Activated CD4-positive, alpha-beta T cell treated with anti-CD3 and anti-CD28 coated beads, Interleukin-2, amount 50 U/mL, for 48 hours (primary cell): ENCODE measurements at places on chromosomes 4 and X.

GRCh38 chrX:112085149-112085548 lies 2.6 kb upstream of the TRPC5 start:
- DNase-seq, result no peak

- DNase-seq, result no peak
Observed at GRCh38 chrX:16718824-16719333, 533 bp upstream of the SYAP1 start.

DNA sequence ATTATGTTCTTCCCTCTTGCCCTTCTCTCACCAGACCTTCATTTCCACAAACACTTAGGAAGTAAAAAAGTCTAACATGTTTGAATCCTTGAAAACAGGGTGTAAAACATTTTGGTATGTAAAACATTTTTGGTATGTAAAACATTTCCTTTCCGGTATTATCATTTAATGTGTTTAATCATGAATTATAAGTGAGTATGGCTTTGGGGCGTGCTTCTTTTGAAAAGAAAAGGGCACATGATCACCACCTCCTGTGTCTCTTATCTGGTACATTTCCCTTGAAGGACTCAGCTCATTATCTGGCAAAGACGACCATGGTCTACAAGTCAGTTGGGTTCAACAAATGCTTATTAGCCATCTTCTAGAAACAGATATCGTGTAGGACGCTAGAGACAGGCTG lies 283.6 kb downstream of the FRMPD4 start:
- no peak for DNase-seq

- no peak for DNase-seq
Observed at GRCh38 chrX:119105826-119106225, 21.8 kb downstream of the KIAA1210 start.

DNA sequence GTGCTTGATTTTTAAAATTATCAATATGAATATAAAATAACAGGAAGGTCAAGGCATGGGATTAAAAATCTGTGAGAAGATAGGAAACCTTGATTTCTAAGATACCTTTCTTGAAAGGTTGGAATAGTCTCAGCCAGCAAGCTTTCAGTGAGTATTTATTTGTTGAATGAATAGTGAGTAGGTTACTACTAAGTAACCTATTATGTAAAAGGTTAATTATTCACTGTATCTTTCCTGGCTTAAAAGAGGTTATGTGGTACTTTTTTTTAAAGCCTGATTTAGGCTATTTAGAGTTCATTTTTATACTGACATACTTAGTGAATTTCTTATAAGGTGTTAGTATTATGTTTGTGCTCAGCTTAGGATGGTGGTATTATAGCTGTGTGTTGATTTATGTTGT lies 123.5 kb downstream of the PTPN13 start:
- DNase-seq, result no peak

- DNase-seq, result no peak
Observed at GRCh38 chrX:23939203-23939602, 31.4 kb downstream of the CXorf58 start.

GRCh38 chr4:165016971-165017370 lies 14.8 kb upstream of the TRIM60 start:
- no peak for DNase-seq

DNA sequence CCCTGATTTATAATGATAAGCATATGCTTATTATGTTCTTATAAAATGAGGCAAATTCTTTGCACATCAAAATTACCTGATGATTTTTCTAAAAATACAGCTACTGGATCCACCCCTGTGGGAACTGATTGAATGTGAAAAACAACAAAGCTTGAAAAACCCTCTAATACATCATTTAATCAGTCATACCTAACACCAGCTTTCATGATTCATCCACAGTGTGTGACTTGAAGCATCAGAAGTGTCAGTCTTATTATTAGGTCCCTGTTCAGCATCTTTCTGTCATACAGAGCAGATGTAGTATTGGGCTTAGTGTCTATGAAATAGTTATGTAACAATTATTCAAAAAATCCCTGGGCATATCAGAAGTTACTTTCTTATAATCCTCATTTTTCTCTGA lies 671.3 kb upstream of the GALNT7 start:
- DNase-seq, result no peak

GRCh38 chr4:76449362-76449767 lies 14.3 kb downstream of the SHROOM3 start:
- no peak for DNase-seq

DNA sequence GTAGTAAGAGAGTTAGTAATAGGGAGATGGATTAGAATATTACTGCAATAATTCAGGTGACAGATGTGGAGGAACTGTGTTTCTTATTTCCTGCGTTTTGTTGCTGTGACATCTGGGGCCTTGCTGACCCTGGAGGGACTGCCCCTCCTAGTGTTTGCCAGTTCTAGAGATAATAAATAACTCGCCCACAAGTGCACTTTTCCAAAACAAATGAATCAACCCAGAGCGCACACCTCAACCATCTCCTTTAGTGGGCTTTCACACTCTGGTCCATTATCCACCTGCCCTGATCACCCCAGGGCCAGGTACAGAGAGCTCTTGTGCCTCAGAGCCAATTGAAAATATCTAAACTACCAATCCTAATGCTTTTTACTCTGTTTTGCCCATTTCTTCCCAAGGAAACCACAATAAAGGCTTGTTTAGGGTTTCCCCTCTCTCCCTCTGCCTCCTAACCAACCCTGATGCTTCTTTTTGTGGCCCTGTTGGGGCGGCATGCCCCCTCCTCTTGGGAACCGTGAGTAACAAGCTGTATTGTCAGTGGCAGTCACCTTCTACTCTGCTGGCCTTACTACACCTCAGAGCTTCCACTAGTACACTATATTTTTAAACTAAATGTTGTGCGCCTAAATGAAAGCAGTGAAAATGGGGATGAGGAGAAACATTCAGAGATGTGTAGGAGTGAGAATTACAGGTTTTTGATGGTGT lies 270.5 kb downstream of the TENM3 start:
- no peak for DNase-seq

GRCh38 chr4:95541094-95541493 lies 7.7 kb downstream of the UNC5C start:
- DNase-seq, result no peak

- DNase-seq, result no peak
Observed at GRCh38 chr4:95546221-95546620, 2.6 kb downstream of the UNC5C start.

DNA sequence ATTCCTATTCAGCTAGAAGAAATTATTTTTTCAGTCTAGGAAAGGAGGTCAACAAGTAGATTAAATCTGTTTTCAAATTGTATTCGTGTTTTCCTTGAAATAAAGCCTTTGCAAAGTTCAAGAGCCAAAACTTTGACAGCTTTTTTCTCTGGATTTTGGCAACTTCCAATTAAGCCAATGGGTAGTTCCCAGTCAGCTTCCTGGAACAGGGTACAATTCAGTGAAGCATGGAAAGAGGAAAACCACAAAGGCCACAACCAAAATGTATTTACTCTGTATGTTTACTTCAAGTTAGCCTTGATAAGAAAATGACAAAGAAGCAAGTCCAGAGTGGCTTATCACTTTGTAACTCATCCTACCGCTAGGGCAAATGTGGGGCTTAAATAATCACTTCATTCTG lies 188.6 kb downstream of the COMMD8 start:
- no peak for DNase-seq

DNA sequence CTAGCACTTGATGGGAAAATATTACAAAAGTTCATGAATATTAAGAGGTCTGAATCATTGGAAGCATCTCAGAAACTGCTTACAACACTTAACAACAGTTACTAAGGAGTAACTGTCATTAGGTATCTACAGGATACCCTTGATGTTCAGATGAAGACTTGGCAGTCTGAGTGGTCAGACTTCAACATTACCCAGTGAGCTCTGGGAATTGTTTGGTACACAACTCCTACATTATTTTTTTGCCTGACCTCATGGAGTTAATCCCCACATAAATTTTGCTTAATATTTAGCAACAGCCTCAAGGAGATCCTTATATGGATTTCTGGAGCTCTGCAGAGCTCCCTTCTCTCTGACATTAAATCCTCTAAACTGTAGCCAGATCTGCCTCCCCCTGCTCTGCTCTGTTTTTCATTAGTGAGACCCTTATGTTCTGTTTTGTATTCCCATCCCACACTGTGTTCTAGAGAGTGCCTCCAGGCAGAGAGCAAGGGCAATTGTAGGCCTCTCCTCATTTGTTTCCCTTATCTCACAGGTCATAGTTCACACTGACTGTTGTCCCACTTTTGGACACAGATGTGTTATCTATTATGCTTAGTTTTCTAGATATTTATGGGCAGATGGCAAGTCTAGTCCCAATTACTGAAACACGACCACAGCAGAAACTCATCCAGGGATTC lies 368.8 kb downstream of the GASK1B start:
- no peak for DNase-seq

GRCh38 chr4:7540206-7540605 lies 105.5 kb upstream of the PSAPL1 start:
- DNase-seq, result no peak

- DNase-seq, result no peak
Observed at GRCh38 chrX:9955506-9955905, 11.7 kb upstream of the CLDN34 start.

- no peak for DNase-seq
Observed at GRCh38 chr4:147343692-147344091, 137.2 kb upstream of the EDNRA start.

GRCh38 chrX:53383376-53384076 lies 38.9 kb downstream of the SMC1A start:
- no peak for DNase-seq

DNA sequence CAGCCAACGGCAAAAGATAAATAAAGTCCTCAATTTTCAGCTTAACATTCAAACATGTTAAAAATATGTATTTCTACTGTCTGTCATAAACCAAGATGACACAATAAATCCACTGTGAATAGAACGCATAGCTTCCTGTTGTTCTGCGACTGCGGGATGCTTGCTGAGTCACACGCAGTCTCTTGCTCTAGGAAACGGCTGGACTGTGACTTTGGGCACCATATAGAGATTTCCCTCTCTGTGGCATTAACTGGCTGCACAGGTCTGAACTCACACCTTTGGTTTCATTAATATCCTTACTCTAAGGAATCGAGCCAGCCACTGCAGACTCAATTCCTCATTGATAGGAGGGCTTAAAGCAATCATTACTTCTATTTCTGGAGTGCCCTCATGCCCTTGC lies 8.4 kb downstream of the BEND4 start:
- DNase-seq, result no peak

DNA sequence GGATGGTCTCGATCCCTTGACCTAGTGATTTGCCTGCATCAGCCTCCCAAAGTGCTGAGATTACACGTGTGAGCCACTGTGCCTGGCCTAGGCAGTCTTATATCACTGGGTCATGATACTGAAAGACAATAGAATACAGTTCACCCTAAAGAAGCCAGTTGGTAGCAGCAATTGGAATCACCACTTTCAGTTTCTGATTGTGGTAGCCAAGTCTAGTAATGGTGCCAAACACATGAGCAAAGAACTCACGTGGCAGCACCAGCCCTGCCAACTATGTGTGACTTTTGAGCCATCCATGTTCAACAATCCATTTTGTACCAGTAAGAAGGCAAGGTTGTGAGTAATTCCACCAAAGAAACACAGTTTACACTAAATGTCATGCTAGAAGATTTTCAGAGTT lies 548.4 kb downstream of the KLHL13 start:
- no peak for DNase-seq

GRCh38 chr4:6079965-6080364 lies 61.7 kb upstream of the C4orf50 start:
- DNase-seq, result no peak

- no peak for DNase-seq
Observed at GRCh38 chrX:35800474-35800873, 2.3 kb downstream of the MAGEB16 start.

DNA sequence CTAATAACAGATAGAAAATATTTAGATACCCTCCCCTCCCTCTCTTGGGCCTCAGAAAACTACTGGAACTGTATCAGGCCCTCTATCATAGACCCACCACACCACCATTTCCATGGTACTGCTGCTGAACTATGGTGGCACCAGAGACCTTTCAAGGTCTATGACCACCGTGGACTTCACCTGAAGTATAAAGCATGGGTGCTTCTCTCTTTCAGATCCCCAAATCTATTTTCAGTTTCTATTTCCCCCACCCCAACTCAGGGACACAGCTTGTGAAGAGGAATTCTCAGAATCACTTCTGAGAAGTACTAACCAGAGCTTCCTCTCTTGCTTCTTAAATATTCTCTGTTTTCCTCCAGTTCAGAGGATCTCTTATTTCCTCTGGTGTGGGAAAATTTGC lies 840.8 kb upstream of the HTR2C start:
- no peak for DNase-seq

DNA sequence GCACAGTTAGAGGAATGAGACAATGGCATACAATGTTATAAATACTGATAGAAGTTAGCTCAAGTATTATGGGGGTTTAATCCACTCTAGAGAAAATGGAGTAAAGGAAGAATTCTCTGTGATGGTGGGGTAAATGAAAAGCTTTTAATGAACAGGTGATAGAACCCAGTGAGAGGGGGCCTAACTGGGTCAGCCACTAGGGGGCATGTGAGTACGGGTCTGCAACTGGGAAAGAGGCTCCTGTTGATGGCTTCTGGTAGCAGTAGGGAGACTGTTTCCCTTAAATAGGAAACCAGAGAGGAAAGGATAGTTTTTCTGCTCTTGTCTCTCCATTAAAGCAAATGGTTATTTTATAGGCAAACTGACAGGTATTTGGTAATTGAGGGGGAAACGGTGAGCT lies 132.8 kb upstream of the GPR101 start:
- DNase-seq, result peak; percentile 23

DNA sequence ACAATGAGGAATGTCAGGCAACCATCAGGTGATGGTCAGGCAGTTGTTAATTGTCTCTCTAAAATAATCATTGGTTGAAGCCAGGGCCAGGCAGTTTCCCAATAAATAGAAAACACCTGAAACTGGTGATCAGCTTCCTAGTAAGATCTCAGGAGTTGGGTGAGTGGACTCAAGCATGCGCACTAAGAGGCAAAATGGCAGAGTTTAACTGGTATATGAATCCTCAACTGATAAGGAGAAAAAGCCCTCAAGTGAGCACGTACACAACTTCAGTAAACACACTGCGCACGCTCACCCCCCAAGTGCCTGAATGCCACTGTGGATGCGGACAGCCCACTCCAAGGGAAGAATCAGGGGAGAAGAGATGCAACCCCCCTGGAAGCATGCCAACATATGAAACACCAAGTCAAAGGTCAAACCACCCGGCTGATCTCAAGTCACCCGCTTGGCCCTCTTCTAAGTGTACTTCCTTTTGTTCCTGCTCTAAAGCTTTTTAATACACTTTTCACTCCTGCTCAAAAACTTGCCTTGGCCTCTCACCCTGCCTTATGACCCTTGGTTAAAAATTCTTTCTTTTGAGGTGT lies 39.9 kb downstream of the LNX1 start:
- no peak for DNase-seq

GRCh38 chr4:14496408-14496807 lies 505.9 kb upstream of the CPEB2 start:
- DNase-seq, result no peak

DNA sequence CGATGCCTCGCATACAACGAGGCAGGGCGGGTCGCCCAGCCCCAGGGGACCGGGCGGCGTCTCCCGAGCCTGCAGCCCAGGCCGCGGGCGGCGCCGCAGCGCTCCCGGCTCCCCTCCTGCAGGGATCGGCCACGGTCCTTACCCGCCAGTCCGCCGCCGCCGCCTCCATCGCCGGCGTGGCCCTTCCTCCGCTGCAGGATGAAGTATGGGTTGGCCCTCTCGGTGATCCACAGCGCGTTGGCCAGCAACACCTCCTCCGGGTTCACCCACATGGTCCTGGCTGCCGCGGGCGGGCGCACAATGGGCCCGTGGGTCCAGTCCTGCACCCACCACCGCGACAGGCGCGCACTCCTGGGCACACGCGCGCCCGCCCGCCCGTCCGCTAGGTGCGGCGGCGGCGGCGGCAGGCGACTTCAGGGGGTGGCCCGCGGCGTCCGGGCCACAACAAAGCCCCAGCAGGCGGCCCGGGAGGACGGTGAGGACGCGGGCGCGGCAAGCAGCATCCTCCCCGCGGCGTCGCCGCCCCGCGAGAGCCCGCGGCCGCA lies 339 bp downstream of the TBC1D9 start:
- DNase-seq, result peak; percentile 8
